ENCODE measurements at places on chromosomes 1 and 21.

GRCh38 chr1:78464449-78464891, 26.3 kb upstream of the PTGFR start:
- no peak for DNase-seq

GRCh38 chr1:225825607-225826007, 15.7 kb downstream of the EPHX1 start:
- no peak for DNase-seq

GRCh38 chr1:109498161-109498801, 4.4 kb downstream of the CYB561D1 start:
- no peak for DNase-seq

- DNase-seq, result no peak
Observed at GRCh38 chr1:159179906-159180305, 8.5 kb downstream of the CADM3 start.

DNA sequence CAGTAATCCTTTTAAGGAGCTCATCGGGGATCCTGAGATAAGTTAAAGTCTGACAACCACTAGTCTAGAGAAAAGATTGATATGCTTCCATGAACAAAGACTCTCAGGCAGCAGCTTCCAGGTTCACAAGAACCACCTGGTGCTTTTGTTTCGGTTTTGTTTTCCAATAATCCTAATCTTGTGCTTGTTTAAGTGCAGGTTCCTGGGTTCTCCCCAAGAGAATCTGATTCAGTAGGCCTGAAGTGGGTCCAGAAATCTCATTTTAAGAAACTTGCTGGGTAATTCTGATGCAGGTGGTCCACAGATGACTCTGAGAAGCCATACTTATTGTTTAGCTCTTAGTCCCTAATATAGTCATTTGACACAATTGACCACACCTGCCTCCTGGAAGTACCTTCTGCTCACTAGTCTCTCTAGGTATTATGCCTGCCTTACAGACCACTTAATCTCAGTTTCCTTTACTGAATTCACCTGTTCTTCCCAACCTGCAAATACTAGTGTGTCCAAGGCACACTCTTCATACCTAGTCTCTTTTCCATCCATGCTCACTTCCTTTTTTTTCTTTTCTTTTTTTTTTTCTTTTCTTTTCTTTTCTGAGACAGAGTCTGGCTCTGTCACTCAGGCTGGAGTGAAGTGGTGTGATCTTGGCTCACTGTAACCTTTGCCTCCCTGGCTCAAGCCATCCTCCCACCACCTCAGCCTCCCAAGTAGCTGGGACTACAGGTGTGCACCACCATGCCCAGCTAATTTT, 20.5 kb upstream of the FRRS1 start:
- DNase-seq, result no peak
